ENCODE measurements at places on chromosomes 11 and 22. TPM values are rescaled to one million over a fixed set of nuclear protein-coding genes. Genes with fewer than 3 reads are reported as not detected.

The SEC14L2 gene
- 5.3 TPM for total RNA-seq

The HOATZ gene
- total RNA-seq, result not detected

The DGCR6 gene
- total RNA-seq, result 11.5 TPM

The SNX32 gene
- 0.15 TPM for total RNA-seq

The MGAT3 gene
- 3.9 TPM for total RNA-seq

The SLC5A12 gene
- not detected for total RNA-seq

The IFITM10 gene
- total RNA-seq, result 1.4 TPM

The KIF18A gene
- 1.5 TPM for total RNA-seq

The MS4A4A gene
- 9.8 TPM for total RNA-seq

The RAB39A gene
- 1.0 TPM for total RNA-seq

The CCDC188 gene
- 0.66 TPM for total RNA-seq

The MMP1 gene
- total RNA-seq, result not detected

The KRTAP5-2 gene
- total RNA-seq, result not detected

The CRYBB3 gene
- total RNA-seq, result not detected

The EMSY gene
- total RNA-seq, result 22.9 TPM

The PTDSS2 gene
- total RNA-seq, result 53.7 TPM

The STK33 gene
- total RNA-seq, result 1.2 TPM

The FERMT3 gene
- 17.4 TPM for total RNA-seq

The LIF gene
- 1.4 TPM for total RNA-seq

The CCDC89 gene
- total RNA-seq, result 2.6 TPM

The ACR gene
- 0.44 TPM for total RNA-seq

The OR5B3 gene
- not detected for total RNA-seq

The TMEM151A gene
- total RNA-seq, result 0.16 TPM

The DSCAML1 gene
- 0.33 TPM for total RNA-seq

The MUC5B gene
- not detected for total RNA-seq

The CYTH4 gene
- total RNA-seq, result 10.5 TPM

The TMEM25 gene
- total RNA-seq, result 53.6 TPM

The POU2AF1 gene
- total RNA-seq, result 3.5 TPM

The CASTOR1 gene
- total RNA-seq, result 26.6 TPM
